Activated CD4-positive, alpha-beta T cell treated with anti-CD3 and anti-CD28 coated beads, Interleukin-2, amount 10 ng/mL, durations not matched to agents 7 days and 5 days (primary cell): ENCODE measurements at places on chromosomes 12 and 14.

DNA sequence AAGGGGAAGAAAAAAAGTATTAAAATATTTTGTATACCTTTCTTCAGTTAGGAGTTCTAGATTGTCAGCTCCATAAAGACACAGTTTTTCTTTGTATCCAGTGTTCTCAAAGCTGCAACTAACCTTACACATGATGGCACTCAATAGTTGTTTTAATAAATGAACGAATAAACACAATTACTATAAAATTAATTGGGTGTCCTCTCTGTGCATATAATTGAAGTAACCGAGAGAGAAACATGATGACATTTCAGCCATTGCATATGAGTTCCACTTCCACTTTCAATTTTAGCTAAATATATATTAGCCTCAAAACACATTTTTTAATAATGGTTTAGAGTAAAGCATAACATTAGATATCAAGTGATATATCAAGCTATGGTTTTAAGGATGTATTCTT lies 671.2 kb downstream of the LRFN5 start:
- DNase-seq, result no peak

DNA sequence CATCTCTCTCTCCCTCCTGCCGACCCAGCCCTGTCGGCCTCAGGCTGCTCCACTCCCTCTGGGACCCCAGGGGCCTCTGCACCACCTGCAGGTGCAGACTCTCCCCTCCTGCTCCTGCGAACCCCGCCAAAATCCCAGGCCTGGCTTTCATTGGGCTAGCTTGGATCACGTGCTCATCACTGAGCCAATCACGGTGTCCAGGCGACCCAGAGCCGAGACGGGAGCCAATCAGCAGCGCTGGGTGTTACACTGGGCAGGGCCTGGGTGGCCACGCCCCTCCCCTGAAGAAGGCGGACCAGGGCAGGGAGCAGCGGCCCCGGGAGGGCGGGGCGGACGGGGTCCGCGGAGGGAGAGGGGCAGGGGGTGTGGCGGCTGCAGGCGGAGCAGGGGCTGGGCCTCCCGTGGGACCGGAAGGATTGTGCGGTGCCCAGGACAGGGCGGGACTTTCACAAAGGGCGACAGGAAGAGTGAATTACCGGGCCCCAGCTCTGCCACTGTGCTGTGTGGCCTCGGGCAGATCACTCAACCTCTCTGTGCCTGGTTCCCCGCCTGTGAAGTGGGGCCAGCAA lies 66.6 kb upstream of the FBRSL1 start:
- DNase-seq, result no peak

- peak; percentile 46 for DNase-seq
Observed at GRCh38 chr12:38921025-38921677, 15.8 kb upstream of the CPNE8 start.

GRCh38 chr14:76135722-76136121 lies 16.0 kb upstream of the GPATCH2L start:
- no peak for DNase-seq

DNA sequence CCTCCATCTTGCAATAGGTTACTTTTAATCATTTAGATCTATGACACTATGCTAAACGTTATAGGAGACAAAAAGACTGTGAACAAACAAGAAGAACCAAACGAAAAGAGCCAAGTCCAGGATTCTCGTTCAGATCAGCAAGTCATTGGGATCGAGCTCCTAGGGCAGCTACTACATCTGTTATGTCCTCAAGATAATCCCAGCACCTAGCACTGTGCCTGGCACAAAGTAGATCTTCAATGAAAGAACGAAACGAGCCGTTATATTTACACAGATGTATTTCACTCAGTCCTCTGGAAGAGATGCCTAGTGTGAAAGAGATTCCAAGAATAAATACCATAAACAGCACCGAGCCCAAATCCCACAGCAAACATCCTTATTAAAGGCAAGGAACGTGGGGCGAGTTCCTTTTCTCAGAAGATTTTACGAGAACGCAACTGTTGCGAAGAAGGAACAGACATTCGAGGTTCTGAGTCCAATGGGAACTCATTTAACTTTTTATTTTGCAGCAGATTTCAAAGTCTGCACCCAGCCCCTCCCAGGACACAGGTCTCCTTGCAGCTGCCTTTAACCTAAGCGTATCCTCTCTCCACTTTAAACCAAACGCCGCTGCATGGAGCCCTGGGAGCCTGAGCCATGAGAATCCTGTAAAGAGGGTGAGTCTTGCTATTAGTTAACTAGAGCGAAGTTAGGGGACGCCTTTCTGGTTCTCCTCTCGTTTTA lies 544 bp upstream of the TDP1 start:
- no peak for DNase-seq

DNA sequence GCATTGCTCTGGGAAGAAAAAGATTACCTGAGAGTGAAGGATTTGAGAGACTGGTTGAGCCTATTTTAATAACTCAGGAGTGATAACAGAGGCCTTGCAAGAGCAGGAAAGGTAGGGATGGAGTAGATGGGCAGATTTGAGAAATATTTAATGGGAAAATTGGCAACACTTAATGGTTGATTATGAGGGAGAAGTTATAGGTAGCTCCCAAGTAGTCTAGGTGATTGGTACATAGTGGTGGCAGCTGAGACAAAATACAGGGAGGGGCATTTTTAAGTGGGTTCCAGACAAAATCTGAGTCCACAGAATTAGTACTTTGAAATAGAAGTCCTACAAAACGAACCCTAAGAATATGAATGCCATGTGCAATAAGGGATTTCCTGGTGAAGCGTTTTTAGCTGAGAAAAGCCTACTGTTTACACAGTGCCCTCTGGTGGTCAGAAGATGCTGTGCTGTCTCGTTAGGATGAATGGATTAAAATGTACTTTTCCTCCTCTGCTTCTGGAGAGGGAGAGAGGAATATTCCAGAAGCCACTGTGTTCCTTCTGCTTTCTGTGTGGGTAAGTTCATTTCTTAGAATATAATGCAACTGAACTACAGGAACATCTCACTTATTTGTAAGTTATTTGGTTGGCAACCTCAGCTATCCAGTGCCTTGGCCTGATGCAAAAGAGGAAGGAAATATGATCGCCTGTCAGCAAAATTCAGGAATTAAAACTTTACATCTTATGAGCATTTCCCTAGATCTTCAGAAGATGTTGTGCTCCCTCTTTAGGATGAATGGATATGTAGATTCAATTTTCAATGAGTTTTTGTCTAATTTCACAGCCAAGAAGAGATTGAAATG lies 6.5 kb downstream of the ZBTB1 start:
- DNase-seq, result peak; percentile 78

- DNase-seq, result no peak
Observed at GRCh38 chr12:109632342-109632741, 58.7 kb downstream of the MVK start.

- no peak for DNase-seq
Observed at GRCh38 chr12:82529101-82529500, 157.6 kb upstream of the TMTC2 start.
